ENCODE measurements at places on chromosomes 6 and 20.

- H3K27ac ChIP-seq: no peak overlapping the region
- H3K4me1 ChIP-seq: no peaks in the 10 kb centered on the region
- H3K4me3 ChIP-seq: no peak overlapping the region
- no peaks in the 10 kb centered on the region for H3K36me3 ChIP-seq
- no peaks in the 10 kb centered on the region for H3K27me3 ChIP-seq
Measured at GRCh38 chr6:31489086-31489485, 8.9 kb upstream of the MICB start.

- H3K4me1 ChIP-seq: no peaks in the 10 kb centered on the region
- no peak for DNase-seq
- no peak overlapping the region for H3K4me3 ChIP-seq
- no peaks in the 10 kb centered on the region for H3K27me3 ChIP-seq
Measured at GRCh38 chr6:143823548-143823947, 19.6 kb upstream of the LTV1 start.

DNA sequence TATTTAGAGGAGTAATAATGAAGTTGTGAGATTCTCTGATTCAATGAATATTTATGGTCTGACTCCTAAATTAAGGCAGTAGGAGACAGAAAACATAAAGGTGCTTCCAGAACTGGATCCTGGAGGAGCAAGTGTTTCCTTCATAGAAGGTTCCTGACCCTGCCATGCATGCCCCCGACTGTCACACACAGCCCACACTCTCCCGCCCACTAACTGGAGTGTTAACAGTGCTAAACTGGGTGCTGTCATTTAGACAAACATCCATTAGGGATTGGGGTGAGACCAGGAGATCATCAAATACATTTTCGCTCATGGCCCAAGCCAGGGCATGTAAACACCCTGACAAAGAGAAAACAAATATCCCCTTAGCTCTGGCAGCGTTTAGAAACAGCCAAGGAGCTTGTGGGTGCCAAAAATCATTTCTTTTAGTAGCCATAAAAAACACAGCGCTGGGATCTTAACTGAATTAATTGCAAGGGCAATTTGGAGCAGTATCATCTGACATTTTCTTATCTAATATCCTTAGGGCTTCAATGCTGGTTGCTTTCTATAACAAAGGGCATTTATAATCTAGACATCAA is 46.8 kb downstream of the INSM1 start:
- H3K27me3 ChIP-seq: no peaks in the 10 kb centered on the region
- no peaks in the 10 kb centered on the region for H3K4me1 ChIP-seq
- H3K36me3 ChIP-seq: no peaks in the 10 kb centered on the region
- no peak overlapping the region for H3K27ac ChIP-seq
- H3K4me3 ChIP-seq: no peak overlapping the region

GRCh38 chr6:67127041-67127440 is 1420.0 kb upstream of the EYS start:
- no peaks in the 10 kb centered on the region for H3K36me3 ChIP-seq
- no peak for DNase-seq
- H3K27me3 ChIP-seq: no peaks in the 10 kb centered on the region
- no peak overlapping the region for H3K4me3 ChIP-seq
- no peak overlapping the region for H3K27ac ChIP-seq

- no peaks in the 10 kb centered on the region for H3K4me1 ChIP-seq
- no peak overlapping the region for H3K4me3 ChIP-seq
- no peak for DNase-seq
- no peaks in the 10 kb centered on the region for H3K27me3 ChIP-seq
- H3K27ac ChIP-seq: no peak overlapping the region
Measured at GRCh38 chr6:88662163-88662580, 301.2 kb downstream of the RNGTT start.

- no peaks in the 10 kb centered on the region for H3K27me3 ChIP-seq
- no peaks in the 10 kb centered on the region for H3K36me3 ChIP-seq
- no peak overlapping the region for H3K27ac ChIP-seq
- H3K4me3 ChIP-seq: no peak overlapping the region
- no peak for DNase-seq
Measured at GRCh38 chr6:6611486-6611885, 23.0 kb downstream of the LY86 start.

DNA sequence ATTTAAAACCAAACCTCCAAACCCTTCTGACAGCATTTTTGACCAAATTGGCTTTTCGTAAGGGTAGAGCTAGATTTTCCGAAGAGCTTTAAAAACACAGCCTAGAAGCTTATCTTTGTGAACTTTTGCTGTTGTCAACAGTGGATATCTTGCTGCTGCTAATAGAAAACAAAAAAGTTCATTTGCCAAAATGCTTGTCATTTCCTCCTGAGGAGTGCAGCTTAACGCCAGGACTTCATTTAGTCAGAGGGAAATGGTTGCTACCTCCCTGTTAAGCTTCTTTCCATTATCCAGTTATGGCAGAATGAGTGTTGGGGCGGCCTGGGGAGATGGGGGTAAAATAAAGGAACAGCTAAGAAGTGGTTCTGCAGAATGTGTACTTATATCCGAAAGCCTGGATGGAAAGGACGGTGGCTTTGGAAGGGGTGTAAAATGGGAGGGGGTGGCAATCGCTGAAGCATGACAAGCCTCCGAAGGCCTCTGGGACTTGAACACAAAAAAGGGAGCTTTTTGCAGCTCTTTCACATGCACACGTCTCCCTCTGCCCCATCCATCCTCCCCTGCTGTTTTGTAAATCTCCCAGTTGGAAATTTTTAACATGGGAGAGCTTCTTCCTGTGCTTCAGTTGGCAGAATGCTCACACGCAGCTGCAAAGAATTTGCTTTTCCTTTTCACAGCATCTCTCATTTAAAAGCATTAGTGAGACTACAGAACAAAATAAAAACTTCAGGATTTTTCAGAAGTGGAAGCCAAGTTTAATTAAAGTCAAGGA is 22.5 kb downstream of the JARID2 start:
- H3K36me3 ChIP-seq: no peaks in the 10 kb centered on the region
- no peaks in the 10 kb centered on the region for H3K27me3 ChIP-seq
- DNase-seq: no peak
- H3K27ac ChIP-seq: no peak overlapping the region
- no peaks in the 10 kb centered on the region for H3K4me1 ChIP-seq
- no peak overlapping the region for H3K4me3 ChIP-seq

DNA sequence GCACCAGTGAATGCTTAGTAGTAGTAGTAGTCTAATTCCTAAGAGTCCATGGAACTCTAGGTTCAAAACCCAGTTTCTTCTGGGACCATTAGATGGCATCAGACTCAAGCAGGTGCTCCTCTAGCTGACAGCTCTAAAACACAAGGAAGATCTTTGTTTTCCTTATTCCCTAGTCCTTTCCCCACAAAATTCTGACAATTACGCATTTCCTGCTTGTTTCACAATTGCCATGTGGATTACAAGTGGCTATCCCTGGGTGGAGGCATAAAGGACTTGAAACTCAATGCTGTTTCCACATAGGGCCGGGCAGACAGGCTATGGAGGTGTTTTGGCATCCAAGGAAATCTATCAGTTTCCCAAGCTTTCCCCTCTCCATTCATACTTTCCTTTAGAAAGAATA is 9.2 kb upstream of the HLA-DOB start:
- H3K36me3 ChIP-seq: peaks cover 10% of the 10 kb centered on the region
- no peaks in the 10 kb centered on the region for H3K27me3 ChIP-seq
- no peak overlapping the region for H3K27ac ChIP-seq
- peak; percentile 39 for DNase-seq

DNA sequence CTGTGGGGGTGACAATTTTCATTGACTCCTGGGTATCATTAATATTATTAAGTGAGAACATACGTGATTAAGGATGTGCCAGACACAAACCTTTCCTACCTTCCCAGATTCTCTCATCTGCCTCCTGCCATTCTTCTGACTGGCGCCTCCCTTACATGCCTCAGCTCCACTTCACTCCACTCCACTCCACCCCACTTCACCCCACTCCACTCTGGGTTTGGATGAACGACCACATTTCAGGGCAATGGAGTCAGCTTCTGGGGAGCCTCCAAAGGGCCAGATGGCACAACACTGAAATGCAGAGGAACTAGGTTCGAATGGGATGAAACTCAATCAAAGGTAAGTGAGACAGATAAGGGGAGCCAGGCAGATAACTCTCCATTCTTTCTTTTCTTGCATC is 40.5 kb upstream of the LRRC1 start:
- H3K4me1 ChIP-seq: no peaks in the 10 kb centered on the region
- H3K27ac ChIP-seq: no peak overlapping the region
- H3K27me3 ChIP-seq: no peaks in the 10 kb centered on the region
- no peaks in the 10 kb centered on the region for H3K36me3 ChIP-seq
- no peak for DNase-seq

DNA sequence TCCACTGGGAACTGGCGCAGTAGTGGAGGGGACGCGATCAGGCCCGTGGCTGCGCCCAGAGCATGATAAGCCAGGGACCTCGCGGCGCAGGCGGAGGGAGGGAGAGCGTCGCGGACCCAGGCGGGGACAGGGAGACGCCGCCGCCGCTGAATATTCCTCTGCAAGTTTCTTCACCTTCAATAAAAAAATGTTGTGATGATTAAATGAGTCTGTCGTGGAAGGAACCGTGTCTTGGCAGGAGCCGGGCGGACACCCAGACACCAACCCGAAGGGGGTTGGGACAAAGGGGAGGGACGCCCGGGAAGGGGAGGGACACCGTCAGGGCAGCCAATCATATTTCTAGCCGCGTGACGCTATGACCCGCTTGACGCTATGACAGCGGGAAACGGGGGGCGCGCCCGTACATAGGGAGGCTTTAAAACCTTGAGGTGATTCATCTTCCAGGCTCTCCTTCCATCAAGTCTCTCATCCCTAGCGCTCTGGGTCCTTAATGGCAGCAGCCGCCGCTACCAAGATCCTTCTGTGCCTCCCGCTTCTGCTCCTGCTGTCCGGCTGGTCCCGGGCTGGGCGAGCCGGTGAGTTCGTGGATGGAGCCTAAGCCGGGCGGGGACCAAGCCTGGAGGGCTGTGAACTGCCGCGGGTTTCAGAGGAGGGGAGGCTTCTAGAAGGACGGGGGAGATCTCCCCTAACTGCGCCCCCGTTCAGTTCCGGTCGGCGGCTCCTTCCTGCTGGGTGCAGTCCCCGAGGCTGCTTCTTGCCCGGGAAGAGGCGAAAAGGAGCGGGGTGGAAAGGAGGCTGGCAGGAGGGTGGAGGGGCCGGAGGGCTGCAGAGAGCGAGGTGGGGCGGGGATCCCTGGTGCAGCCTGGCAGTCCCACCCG is at the start of gene ULBP2:
Gene ULBP2, plus strand, starts transcription at position 432 of the 878 bp plus-strand sequence. Its CDS starts 59 bp downstream, at position 491.
- no peaks in the 10 kb centered on the region for H3K4me1 ChIP-seq
- H3K27me3 ChIP-seq: peaks cover 4% of the 10 kb centered on the region
- no peaks in the 10 kb centered on the region for H3K36me3 ChIP-seq
- DNase-seq: peak; percentile 58

DNA sequence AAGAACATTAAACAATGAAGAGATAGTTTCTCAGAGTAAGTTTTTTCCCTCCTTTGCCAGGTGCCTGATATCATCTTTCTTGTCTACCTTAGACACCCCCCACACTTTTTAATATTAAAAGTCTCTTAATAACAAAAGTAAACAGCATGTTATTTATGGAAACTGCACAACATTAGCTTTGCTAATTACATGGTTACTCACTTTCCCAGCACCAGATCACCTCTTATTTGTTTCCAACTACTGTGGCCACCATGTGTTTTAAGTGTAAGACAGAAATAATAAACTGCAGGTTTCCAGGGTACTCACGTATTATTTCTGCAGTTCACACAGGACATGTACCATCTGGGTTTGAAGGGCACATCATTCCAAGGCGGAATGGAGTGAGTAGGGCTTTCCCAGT is 125.0 kb downstream of the TRMT11 start:
- no peaks in the 10 kb centered on the region for H3K4me1 ChIP-seq
- H3K4me3 ChIP-seq: no peak overlapping the region
- DNase-seq: no peak
- H3K27me3 ChIP-seq: no peaks in the 10 kb centered on the region
- no peak overlapping the region for H3K27ac ChIP-seq

DNA sequence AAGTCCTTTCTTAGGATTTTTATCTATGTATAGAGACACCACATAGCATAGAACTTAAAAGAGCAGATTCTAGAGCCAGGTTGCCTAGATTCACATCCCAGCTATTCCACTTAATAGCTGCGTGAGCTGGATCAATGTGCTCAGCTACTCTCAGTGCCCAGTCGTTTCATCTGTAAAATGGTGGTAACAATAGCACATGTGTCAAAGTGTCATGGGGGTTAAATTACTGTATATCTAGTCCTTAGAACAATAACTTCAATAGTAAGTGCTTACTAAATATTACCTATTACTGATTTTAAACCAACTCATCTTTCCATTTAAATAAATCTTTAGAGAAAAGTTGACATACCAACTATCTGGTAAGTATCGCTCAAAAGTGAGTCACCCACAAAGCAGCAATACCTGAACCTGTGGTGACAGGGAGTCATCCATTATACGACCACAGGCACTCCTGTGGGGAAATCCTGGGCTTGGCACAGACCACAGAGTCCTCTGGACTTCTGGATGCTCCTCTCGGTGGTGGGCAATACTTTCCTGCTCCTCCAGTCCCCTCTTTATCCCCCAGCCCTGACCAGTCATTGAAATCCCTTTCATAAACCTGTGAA is 154.8 kb downstream of the PDSS2 start:
- no peaks in the 10 kb centered on the region for H3K4me1 ChIP-seq
- no peak for DNase-seq
- no peaks in the 10 kb centered on the region for H3K27me3 ChIP-seq

DNA sequence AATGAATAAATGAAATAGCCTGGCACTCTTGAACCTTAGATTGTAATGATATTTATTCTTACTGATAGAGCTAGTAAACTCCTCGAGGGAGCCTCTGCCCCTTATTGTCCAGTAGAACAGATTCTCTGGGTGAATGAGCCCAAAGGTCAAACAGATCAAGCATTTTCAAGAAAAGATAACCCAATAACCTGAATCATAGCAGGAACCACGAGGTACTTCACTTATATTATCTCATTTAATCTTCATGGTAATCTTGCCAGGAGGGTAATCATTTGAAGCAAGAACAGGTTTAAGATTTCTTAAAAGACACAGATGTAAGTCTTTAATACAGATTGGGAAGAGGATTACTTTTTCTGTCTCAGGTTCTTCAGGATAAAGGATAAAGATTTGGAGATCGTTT is 17.0 kb upstream of the TBCC start:
- H3K27me3 ChIP-seq: no peaks in the 10 kb centered on the region
- H3K27ac ChIP-seq: no peak overlapping the region
- H3K4me3 ChIP-seq: no peak overlapping the region
- no peaks in the 10 kb centered on the region for H3K4me1 ChIP-seq
- no peaks in the 10 kb centered on the region for H3K36me3 ChIP-seq
- no peak for DNase-seq

- H3K4me3 ChIP-seq: no peak overlapping the region
- DNase-seq: no peak
- H3K36me3 ChIP-seq: no peaks in the 10 kb centered on the region
- no peaks in the 10 kb centered on the region for H3K4me1 ChIP-seq
- H3K27me3 ChIP-seq: no peaks in the 10 kb centered on the region
Measured at GRCh38 chr6:30154709-30155519, 6.1 kb downstream of the TRIM10 start.

Data from tibial nerve (tissue), 4 donors.